ENCODE measurements at places on chromosomes 3 and 15. TPM values are rescaled to one million over a fixed set of nuclear protein-coding genes. Genes with fewer than 3 reads are reported as not detected.
A peak's percentile ranks its signal among the peaks of the same experiment; 100 is the strongest.

DNA sequence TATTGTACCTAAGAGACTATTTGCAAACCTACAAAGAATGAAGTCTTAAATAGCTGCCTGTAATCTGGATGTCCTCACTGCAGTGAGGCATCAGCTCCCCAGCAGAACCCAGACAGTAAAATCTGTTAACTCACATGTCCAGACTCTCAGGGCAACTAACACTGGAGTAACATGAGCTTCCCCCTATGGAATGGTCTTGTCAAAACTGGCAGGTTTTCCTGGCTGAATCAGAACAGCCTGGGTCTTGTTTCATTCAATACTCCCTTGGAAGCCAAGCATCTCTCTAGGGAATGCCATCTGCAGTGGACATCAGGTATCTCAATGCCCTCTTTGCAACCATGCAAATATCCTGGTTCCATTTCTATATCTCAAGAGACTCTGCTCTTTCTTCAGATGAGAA lies 24.4 kb downstream of the PTPN9 start:
- DNase-seq = peak; percentile 27

DNA sequence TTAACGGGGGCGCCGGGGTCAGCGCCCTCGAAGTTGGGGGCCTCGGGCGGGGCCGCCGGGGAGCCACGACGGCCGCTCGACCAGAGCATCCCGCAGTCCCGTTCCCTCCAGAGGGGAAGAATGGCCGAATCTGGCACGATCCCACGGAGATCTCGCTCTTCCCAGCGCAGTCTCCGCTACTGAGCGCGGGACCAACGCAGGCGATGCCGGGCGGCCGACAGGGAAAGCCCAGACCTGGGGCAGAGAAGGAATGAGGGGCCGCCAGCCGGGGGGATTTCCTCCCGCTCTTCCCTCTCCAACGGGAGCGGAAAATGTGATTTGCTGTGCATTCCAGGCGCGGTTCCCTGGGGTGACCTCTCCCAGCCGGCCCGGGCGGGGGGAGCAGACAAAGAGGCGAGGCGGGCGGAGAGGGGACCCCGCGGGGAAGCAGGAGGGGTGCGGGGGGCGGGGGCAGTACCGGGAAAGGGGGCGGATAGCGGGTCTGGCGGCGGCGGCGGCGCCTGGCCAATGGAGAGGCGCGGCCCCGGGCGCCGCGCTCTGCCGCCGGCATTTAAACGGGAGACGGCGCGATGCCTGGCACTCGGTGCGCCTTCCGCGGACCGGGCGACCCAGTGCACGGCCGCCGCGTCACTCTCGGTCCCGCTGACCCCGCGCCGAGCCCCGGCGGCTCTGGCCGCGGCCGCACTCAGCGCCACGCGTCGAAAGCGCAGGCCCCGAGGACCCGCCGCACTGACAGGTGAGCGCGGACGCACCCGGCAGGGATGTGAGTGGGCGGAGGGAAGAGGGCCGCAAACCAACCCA lies at the start of gene GREM1:
Gene GREM1 (plus strand): TSS at position 579 of the 801 bp plus-strand sequence. CDS start 12,687 bp downstream, outside the sequence.
- DNase-seq = no peak

GRCh38 chr3:193130576-193130975 lies 110.4 kb upstream of the PLAAT1 start:
- DNase-seq = no peak

DNA sequence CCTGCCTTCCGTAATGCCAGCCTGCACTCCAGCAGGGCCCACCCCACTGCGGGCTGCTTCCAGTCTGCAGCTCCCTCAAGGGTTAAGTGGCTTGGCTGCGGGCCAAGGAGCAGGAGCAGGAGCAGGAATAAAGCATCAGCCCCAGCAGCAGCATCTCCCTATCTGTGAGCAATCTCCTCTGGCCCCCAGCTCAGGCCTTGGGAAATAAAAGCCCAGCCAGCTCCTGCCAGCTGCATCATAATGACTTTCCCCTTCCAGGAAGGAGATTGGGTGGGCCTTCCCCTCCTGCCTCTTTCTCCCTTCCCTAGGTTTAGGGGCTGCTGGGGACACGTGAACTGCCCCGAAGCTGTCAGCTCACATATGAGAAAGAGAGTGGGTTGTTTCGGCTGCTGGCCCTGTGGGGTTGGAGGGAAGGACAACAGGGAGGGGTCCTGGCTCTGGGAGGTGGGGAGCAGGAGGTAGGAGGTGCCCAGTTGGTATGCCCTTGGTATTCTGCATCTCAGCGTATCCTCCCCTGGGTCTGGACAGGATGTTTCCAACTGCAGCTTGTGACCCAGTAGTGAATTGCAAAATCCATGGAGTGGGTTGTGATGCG lies 34.6 kb upstream of the FGD5 start:
- DNase-seq = no peak

DNA sequence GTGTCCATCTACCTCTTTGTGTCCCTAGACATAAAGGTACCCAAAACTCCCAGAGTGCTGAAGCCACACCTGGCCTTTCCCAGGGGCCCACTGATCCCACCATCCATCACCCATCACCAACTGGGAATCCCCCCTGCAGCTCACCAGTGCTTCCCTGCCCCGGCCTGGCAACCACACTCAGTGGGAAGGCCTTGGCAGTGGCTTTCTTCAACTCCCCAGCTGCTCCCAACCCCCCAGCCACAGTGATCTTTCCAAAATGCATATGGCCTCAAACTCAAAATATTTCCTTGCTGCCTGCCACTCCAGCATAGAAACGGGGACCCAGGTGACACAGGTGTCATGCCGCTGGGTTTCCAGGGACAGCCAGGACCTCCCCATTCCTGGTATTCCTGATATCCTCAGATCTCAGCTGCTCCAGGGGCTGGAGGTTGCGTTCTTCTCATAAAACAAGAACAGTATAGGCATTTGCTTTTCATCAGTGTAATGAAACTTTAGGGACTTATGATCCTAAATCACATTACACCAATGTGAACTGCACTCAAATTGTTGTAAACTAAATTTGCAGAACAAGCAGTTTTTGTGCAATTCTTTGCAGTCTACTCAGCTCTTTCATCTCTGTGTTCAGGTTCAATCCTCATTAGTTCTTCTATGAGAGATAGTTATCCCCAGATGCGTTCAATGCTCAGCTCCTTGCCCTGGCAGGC lies 1.3 kb downstream of the OCA2 start:
- DNase-seq = no peak

The DVL3 gene
- total RNA-seq = 74.5 TPM

GRCh38 chr3:52109611-52110301 lies 44.5 kb downstream of the POC1A start:
- DNase-seq = no peak

The IL5RA gene
- total RNA-seq = not detected

- DNase-seq = no peak
Observed at GRCh38 chr3:108311797-108312196, 15.4 kb downstream of the HHLA2 start.

The SLC25A20 gene
- total RNA-seq = 9.2 TPM

DNA sequence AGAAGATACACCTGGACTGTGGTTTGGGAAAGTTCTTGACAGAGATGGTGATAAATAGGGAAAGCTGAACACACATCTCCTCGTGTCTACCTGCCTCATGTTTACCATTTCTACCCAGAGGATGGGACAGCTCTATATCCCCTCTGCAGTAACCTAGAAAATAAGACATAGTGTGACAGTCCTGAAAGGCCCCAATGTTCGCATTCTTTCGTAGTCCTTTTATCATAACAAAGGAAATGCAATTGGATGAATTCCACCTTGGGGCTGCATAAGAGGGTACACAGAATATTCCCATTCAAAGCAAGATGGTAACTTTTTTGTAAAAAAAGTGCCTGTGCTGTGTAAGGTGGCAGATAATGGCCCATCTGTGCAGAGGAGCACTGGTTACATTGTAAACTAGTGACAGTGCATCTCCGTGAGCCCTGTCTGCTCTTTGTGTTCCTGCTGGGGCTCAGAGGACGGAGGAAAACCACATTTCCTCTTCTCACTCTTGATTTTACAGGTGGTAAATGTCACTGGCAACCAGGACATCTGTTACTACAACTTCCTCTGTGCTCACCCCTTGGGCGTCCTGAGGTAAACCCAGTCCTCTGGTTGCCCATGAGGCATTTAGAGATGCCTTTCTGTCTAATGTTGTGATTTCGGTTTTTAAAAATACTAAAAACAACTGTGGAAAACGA lies 74.3 kb downstream of the SIDT1 start:
- DNase-seq = no peak

DNA sequence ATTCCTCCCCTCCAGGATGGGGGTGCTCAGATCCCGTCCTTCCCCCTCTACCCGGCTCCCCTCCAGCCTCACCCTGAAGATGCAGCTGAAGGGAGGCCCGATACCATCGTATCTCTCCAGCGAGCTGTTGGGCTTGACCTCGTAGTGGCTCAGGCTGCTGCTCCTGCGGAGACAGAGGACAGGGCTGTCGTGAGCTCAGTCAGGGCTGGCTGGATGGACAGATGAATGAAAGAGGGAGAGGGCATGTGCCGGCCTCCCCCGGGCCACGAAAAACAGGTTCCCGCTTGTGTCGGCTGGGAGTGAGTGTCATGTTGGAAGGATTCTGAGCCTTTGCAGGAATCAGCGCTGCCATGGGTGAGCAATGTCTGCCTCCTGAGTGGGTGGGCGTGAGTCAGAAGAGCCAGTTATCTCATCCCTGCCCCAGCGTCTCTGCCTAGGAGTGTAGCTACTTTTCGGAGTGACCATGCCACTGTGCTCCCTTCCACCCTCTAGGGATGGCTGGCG lies 35.2 kb downstream of the FEM1B start:
- no peak for DNase-seq

The DTX3L gene
- total RNA-seq = 19.0 TPM

The SCAANT1 gene
- total RNA-seq = not detected

DNA sequence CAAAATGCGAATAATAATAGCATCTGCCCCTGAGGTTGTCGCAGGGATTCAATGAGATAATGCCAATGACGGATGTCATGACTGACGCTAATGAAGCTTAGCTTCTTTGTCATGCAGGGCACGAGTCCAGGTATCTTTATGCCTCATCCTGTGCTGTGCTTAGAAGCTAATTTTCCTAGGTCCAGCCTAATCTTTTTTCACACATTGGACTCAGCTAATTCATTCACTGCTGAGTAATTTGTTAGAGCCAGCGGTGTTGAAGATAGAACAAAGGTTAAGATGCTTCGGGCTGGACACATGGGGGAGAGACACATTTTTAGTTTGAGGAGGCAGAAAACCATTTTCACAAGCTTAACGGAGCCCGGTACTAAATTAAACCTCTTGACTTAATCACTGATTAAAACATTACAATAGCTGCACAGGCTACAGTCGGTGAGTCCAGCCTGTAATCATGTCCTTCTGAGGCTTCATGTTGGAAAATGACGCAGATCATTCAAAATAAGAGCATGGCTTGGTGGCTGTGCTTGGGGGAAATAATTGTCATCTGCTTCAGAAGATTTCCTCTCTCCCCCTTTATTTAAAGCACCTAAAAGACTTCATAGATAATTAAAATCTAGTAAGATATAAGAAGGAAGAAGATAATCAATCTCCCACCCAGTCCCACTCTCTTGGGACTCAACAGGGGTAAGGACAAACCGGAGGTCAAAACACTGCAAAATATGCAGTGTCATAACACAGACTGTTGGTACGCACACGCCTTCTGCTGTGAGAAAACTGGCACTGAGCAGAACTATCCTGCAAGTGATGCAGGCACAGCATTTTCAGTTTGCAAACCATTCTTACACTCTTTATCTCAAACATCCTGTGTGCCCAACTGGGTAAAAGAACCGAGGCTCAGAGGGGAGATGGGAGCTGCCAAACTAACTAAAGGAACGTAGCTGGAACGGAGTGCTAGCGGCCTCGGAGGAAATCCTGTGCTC lies 3.3 kb upstream of the CCDC174 start:
- no peak for DNase-seq

- DNase-seq = peak; percentile 91
Observed at GRCh38 chr3:73029321-73029796, 32.1 kb upstream of the EBLN2 start.

GRCh38 chr3:6709178-6709577 lies 151.7 kb upstream of the GRM7 start:
- no peak for DNase-seq

- no peak for DNase-seq
Observed at GRCh38 chr3:35857004-35857403, 217.7 kb downstream of the ARPP21 start.

The TRPC1 gene
- 15.2 TPM for total RNA-seq

DNA sequence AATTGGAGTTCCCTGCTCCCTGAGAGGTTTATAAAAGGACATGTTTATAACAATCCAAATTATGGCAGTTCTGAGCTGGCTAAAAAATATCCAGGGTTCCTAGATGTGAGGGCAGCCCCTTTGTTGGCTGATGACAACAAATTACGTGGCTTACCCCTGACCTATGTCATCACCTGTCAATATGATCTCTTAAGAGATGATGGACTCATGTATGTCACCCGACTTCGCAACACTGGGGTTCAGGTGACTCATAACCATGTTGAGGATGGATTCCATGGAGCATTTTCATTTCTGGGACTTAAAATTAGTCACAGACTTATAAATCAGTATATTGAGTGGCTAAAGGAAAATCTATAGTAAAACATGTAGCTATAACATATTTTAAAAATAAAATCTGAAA lies 13.9 kb downstream of the AADAC start:
- peak; percentile 30 for DNase-seq

The RTP4 gene
- not detected for total RNA-seq

GRCh38 chr15:64774629-64775493 lies 528 bp downstream of the RBPMS2 start:
- no peak for DNase-seq

The RBP2 gene
- not detected for total RNA-seq

The BSN gene
- total RNA-seq = 0.10 TPM

GRCh38 chr3:18252578-18252977 lies 172.6 kb downstream of the SATB1 start:
- no peak for DNase-seq

DNA sequence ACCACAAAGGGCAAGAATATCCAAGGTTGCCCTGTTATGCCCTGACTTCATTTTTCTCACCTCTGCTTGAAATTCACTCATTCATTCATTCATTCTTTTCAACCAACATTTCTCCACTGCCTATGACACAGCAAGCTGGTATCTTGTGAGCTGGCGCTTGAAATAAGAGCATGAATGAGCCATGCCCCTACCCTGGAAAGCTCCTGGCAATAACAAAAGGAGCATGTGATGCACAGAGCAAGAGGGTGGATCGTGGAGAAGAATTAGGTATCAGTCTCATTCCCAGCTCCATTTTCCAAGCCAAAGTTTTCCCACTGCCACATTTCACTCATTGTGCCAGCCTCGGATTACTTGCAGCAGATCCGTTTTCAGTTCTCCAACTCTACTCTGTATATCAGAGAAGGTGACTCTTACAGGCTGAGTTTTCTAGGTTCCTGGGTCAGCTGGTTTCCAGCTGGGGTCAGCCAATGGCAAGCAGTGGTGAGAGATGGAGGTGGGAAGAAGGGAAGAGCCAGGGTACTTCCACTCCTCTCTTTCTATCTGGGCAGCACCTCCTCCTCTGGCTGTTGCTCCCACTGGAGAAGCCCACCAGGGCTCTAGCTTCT lies 144.8 kb downstream of the SUCLG2 start:
- DNase-seq = no peak

- no peak for DNase-seq
Observed at GRCh38 chr15:83928392-83928734, 274.4 kb downstream of the ADAMTSL3 start.

The BNIP2 gene
- total RNA-seq = 80.7 TPM

GRCh38 chr3:126433496-126434263 lies 39.0 kb downstream of the CFAP100 start:
- peak; percentile 38 for DNase-seq

GRCh38 chr3:115021061-115021460 lies 126.0 kb downstream of the ZBTB20 start:
- DNase-seq = no peak

Measured in MCF 10A (cell line).